ENCODE measurements at places on chromosomes 16 and 17. TPM values are rescaled to one million over a fixed set of nuclear protein-coding genes. Genes with fewer than 3 reads are reported as not detected.

- DNase-seq, result no peak
These were observed 14.7 kb upstream of the KLHL36 start for GRCh38 chr16:84633622-84634021.

DNA sequence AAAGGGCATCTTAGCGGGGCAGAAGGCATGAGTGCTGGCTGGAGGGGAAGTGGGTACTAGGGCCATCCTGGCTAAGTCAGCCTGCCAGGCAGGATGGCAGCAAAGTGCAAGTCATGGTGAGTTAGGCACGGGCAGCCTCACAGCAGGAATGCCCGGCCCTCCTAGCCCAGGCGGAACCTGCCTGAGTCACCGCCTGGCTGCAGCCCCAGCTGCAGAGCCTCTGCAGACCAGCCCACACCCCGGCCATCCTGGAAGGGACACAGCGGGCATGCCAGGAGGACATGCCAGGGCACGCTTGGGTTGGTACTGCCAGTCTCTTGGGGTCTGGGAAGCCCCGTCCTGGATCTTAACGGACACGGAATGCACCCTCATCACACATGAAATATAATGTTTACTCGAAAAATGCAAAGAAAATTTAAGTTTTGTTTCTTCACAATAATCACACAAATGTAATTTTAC is 5.0 kb upstream of the ALDH3A1 start:
- DNase-seq, result peak; percentile 97

DNA sequence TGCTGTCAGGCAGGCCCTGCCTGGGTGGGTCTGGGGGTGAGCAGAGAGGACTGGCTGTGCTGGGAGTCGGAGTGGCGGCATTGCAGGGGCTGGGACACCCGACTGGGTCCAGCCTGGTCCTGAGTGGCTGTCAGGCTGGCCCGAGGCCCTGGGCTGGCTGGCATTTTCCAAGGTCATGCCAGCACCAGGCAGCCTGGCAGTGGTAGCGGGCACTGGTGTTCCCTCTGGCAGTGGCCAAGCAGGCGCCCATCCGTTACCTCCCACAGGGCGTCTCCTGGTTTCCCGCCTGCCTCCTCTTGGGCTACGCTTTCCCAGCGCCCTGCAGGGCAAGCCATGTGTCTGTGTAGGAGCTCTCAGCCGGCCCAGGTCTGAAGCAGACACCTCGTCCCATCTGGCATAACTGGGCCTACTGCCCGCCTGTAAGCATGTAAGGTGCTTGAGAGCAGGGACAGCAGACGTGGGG is 5.7 kb upstream of the PKMYT1 start:
- DNase-seq, result no peak

- no peak for DNase-seq
These were observed 80.2 kb downstream of the RPA1 start for GRCh38 chr17:1909985-1910384.

DNA sequence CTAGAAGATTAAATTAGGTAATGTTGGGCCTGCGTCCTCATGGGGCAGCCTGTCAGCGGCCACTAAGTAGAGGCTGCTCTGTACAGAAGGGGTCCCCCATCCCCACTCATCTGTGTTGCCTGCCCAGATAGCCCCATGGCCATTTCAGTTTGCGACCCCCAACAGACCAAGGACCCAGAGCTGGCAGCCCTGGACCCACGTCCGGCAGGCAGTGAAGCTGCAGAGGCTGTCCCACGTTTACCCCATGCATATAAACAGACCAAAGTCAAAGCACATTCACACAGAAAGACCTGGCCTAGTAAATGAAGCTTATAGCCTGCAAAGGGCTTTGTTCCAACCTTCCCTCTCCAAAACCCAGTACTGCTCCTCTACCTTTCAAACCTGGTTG is 4.6 kb downstream of the PDF start:
- no peak for DNase-seq

GRCh38 chr17:51435171-51435552 is 174.8 kb downstream of the UTP18 start:
- no peak for DNase-seq

DNA sequence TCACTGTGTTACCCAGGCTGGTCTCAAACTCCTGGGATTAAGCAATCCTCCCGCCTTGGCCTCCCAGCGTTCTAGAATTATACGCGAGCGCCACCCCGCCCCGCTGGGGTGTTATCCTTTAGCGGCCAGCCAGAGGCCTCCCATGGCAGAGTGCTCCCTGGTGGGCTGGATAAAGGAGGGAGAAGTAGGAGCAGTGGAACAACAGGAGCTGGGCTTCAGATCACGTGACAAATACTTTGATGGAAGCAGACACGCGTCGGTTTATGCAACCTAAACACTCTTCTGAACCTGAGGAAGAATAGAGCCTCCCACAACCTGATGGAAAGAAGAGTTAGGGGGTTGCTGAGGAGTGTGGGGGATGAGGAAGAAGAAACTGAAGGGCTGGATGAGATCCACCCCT is 2114.0 kb downstream of the TP53TG3F start:
- DNase-seq, result no peak

- DNase-seq, result no peak
These were observed 9.0 kb upstream of the RHBDL3 start for GRCh38 chr17:32256701-32257019.

DNA sequence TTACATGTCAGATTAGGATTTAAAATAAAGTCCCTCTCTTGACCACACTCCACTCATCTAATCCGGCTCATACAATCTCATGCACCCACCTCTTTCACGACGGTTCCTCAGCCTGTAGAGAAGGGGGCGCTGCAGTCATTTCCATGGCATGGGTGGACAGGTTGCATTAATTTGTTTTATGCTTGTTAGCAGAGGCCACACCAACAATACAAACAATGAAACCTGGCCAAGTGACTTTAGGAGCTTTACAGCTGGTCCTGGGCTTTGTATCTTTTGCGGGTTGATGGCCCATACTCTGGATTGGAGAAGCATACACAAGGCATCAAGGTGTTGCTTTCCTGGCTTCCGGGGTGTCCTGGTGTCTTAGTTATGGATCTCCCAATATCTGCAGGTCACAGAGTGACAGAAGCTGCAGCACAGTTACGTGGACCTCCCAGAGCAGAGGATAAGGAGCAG is 9.7 kb upstream of the SNF8 start:
- DNase-seq, result peak; percentile 50

- no peak for DNase-seq
These were observed 26.4 kb upstream of the ARL4D start for GRCh38 chr17:43372273-43372911.

GRCh38 chr16:12951392-12951791 is 50.0 kb downstream of the SHISA9 start:
- DNase-seq, result no peak

GRCh38 chr16:50533317-50533716 is 14.9 kb upstream of the NKD1 start:
- no peak for DNase-seq

- DNase-seq, result no peak
These were observed 85.3 kb downstream of the SPACA3 start for GRCh38 chr17:33076979-33077378.

GRCh38 chr16:71637398-71637797 is 11.4 kb downstream of the MARVELD3 start:
- peak; percentile 30 for DNase-seq

DNA sequence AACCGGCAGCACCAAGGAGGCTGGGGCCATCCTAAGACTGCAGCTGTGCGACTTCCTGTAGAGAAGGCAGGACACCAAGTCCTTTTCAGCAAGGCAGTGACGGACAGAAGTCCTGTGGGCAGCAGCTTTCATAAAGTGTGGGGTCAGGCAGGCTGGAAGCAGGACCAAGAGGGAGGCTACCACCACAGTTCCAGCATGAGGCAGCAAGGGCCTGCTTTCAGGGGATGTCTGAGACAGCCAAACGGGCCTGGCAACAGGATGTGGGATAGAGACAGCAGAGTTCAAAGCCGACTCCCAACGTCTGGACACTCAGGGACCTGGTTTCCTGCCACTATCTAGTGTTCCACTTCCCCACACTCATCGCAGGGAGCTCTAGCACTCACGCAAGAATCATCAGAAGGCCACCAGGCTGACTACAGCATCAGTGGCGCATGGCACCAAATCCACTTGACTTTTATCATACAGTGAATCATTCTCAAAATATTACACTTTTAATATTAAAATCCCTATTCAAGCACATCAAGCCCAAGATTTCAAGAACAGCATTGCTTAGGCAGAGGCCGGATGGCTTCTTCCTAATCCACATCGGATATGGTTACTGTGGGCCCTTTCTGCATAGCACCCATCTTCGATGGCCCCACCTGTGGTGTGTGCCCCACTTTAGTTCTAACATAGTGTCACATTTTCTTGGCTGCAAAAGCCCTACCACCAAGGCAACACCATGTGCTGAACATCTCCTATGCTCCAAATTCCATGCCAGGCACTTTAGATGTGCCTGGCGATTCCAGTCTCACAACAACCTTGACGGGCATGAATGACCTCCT is 5.2 kb downstream of the USP7 start:
- peak; percentile 71 for DNase-seq

DNA sequence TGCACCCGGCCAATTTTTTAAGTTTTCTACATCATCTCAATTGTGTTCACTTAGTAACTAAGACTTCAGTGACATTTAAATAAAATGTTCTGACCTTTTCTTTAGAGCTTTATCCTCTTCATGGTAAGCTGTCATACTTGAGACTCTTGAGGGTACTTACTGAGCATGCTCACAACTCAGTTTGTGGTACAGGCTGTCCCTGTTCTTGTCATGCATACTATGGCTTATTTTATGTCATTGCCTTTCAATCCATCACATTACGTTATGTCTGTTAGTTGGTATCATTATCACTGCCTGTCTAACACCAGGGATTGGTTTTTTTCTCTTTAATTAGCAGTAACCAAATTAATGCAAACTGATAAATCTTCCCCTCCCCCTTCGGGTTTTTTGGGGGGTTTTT is 41.9 kb upstream of the RHBDL3 start:
- DNase-seq, result no peak

DNA sequence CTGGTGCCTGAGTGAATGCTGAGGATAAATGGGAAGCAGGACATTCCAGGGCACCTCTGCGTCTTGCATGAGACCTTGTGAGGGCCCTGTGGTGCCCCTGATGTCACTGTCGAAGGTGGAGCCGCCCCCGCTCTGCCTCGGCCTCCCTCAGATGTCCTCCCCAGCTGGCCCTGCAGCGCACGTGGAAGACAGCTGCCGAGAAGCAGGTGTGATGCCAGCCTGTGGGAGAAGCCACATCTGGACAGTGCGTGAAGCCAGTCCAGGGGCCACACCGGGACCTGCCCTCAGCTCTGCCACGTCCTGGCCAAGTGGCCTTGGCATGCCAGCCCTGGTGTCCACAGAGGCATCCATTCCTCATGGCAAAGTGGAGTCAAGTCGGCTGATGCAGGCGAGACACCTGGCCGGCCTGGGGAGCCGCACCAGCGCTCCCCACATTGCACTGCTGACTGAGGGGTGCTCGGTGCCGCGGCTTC is 21.6 kb upstream of the METRNL start:
- DNase-seq, result no peak

DNA sequence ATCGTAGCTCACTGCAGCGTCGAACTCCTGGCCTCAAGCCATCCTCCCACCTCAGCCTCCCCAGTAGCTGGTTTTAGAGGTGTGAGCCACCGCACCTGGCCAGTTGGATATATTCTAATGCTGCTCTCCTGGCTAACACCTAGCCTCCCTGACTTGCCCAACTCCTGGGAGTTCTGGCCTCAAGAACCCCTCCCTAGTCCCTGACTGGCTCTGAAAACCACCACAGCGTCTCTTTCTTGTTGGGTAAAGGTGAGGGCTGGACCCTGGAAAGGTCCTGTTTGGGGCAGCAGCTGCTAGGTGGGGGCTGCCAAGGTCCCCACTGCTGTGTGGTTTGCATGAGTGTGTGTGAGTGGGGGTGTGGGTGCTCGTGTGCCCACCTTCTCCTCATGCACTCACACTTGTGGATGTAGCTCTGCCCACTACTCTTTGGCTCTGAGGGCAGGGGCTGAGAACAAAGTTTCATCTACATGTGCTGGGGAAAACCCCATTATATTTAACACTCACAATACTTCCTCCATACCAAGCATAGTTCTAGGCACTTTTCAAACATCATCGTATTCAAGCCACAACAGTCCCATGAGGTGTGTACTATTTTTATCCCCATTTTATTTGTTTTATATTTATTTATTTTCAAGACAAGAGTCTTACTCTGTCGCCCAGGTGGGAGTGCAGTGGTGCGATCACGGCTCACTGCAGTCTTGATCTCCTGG is 7.1 kb upstream of the SPNS3 start:
- DNase-seq, result no peak

- DNase-seq, result no peak
These were observed 20.8 kb downstream of the CIBAR2 start for GRCh38 chr16:85091522-85091910.

DNA sequence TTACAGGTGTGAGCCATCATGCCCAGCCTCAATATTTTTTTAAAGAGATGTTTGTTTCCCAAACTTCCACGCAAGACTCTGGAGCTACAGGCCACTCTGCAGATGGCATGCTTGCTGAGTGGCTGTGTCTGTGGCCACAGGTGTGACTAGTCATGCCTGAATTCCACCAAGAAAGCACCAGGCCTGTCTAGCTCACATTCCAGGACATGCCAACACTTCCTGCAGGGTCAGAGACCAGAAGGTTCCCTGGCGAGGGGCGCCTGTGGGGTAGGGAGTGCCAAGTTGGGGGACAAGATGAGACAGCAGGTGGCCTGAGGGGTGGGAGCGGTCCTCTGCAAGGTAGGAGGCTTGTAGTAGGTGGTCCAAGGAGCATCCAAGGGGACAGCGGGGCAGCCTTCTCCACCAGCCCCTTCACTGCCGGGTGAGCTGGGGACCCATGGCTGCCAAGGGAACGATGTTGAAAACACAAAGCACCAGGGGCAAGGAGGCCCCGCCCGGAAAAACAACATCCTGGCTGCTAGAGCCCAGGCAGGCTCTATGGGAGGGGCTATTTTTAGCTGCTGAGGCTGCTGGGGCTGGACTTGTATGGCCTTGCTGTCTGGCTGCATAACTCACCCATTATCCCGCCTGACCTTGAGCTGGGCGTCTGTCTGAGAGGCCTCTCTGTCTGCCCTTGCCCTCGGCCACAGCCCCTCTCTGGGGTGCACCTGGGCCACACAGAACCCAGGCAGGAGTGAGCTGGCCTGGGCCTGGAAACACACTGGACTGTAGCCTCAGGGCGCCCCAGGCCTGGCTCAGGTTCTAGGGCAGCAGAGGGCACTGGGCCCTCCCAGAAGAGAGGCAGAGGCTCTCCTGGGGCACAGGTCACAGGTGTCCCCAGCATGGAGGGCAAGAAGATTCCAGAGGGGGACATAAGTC is 5.7 kb downstream of the TRIM47 start:
- DNase-seq, result peak; percentile 84

GRCh38 chr16:67731071-67731752 is 12.1 kb upstream of the GFOD2 start:
- DNase-seq, result no peak

- DNase-seq, result peak; percentile 15
These were observed 12.5 kb downstream of the TOM1L2 start for GRCh38 chr17:17959520-17960361.

Gene PLA2G10
- total RNA-seq, result not detected

Gene P2RX1
- not detected for total RNA-seq

Gene DGKE
- 7.9 TPM for total RNA-seq

Gene TBC1D3G
- total RNA-seq, result not detected

Gene USB1
- total RNA-seq, result 17.9 TPM

Gene LRRC36
- 0.33 TPM for total RNA-seq

Gene NHERF2
- total RNA-seq, result 19.0 TPM

Gene CTRL
- total RNA-seq, result 1.9 TPM

Gene STX1B
- not detected for total RNA-seq

Gene ACSM2B
- not detected for total RNA-seq
